ENCODE measurements at places on chromosomes 4 and X. TPM values are rescaled to one million over a fixed set of nuclear protein-coding genes. Genes with fewer than 3 reads are reported as not detected.

DNA sequence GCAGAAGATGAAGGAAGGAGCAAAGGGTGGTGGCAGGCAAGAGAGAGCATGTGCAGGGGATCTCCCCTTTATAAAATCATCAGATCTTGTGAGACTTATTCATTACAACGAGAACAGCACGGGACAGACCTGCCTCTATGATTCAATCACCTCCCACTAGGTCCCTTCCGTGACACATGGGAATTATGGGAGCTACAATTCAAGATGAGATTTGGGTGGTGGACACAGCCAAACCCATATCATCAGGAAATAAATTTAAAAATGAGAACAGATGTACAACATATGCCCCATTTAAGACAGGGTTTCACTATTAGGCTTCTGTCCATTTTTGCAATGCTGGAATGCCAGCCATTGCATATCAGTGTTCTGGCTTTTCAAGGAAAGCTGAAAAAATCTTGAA, 346.7 kb upstream of the SLIT2 start:
- no peaks in the 10 kb centered on the region for H3K36me3 ChIP-seq
- H3K4me3 ChIP-seq = no peak overlapping the region
- no peaks in the 10 kb centered on the region for H3K4me1 ChIP-seq
- H3K27ac ChIP-seq = no peak overlapping the region

GRCh38 chr4:18314731-18315130, 293.2 kb upstream of the LCORL start:
- H3K27me3 ChIP-seq = no peaks in the 10 kb centered on the region
- no peaks in the 10 kb centered on the region for H3K4me1 ChIP-seq
- no peaks in the 10 kb centered on the region for H3K36me3 ChIP-seq
- no peak overlapping the region for H3K4me3 ChIP-seq
- DNase-seq = no peak

Gene HSFX2
- total RNA-seq = 1.7 TPM

Gene ARMCX2
- 20.4 TPM for total RNA-seq
